ENCODE measurements at places on chromosomes 7 and 10.
A peak's percentile ranks its signal among the peaks of the same experiment; 100 is the strongest.

DNA sequence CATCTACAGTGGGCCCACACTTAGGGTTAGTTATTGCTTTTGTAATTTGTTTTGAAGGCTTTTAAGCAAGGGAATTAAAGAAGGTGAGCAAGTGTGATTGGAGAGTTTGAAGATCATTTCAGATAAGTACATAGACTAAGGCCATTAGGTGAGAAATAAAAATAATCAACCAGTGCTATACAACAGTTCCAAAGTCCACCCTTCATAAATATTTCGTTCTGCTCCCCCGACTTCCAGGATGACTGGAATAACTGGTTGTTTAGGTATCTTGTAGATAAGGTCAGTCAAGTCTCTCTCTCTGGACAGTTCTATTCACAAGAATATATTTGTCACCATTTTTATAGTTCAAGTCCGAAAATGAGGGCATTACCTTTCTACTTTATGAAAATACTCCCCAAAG is 98.0 kb upstream of the MBL2 start:
- no peak for DNase-seq

DNA sequence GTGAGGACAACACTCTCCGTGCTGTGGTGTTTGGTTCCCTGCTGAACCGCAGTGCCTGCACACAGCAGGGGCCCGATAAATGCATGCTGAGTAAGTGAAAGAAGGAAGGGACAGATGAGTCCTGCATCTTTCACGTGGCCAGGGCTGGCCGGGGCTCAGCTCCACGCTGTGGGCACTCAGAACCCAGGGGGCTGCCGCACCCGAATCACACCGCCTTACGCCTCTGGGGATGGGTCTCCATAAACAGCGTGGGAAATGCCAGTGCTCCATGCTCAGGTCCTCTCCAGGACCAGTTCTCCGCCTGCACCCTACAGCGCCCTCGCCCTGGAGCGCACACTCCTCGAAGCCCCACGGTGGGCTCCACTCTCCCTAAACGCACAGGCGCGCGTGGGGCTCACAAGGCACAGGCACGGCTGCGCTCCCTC is 38.1 kb downstream of the RASGEF1A start:
- no peak for DNase-seq

DNA sequence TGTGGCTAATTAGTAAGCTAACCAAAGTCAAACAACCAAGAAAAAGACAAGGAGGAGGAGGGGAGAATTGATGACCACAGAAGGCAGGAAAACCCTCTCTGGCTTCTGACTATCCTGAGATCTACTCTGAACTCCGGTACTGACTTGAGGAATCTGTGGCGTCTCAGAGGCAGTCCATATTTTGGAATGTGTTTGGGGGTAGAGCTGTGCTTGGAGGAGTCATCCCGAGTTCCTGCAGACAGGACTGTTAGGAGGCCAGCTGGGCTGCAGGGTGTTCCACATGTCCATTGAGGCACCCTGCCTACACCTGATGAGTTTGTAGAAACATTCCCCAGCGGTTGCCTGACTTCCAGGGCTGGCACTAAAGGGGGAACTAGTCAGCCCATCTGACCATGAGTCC is 91.6 kb downstream of the PLCE1 start:
- DNase-seq, result no peak

GRCh38 chr10:110664483-110665420 is 20.6 kb downstream of the RBM20 start:
- DNase-seq, result peak; percentile 98

Measured in choroid plexus epithelial cell (primary cell).